Activated T-helper 17 cell treated with anti-CD3 and anti-CD28 coated beads, Interleukin-2, amount 50 U/mL, for 72 hours (primary cell): ENCODE measurements at places on chromosomes 3 and 15. TPM values are rescaled to one million over a fixed set of nuclear protein-coding genes. Genes with fewer than 3 reads are reported as not detected.

DNA sequence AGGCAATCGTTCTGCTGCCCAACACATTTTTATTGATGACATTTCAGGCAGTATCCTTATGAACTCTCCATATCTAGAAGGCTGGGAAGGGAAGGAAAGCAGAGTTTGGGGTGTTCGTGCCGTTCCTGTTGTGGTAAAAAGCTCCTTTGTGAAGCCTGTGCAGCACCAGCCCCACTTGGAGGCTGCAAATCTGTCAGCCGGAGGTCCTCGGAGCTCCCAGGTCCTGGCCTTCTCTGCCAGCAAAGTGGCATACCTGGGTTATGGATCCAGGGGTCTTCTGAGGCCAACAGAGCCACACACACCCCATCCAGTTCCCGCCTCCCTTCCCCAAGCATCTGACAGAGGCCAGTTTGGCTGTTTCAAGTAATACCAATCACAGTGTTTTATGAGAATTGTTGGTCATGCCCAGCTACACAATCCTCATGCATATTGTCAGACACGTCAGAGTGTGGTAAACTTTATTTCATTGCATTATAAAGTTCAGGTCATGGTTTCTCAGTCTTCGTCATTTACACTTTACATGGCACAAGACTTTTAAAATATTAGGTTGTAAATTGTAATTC lies 15.9 kb upstream of the USP3 start:
- ATAC-seq, result no peak

Gene GHSR
- not detected for total RNA-seq

DNA sequence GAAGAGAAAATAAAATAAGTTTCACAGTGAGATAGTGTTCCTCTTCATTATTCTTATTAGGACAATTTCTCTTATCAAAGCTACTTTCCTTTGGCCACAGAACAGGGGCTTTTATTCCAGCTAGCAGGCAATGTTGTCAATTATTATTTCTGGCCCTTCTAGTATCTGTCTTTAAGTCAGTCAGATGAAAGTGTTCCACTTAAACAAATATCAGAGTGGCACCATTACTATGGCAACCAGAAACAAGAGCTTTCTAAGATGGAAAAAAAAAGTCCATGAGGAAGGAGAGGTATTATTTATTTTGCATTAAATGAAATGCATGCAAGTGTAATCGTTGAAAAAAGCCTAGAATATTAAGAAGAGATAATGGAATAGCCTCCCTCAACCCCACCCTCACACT lies 426.4 kb downstream of the TUSC7 start:
- no peak for ATAC-seq

- ATAC-seq, result no peak
These were observed 2.3 kb downstream of the C3orf70 start for GRCh38 chr3:185150561-185150960.

- ATAC-seq, result no peak
These were observed 94.5 kb downstream of the CHCHD6 start for GRCh38 chr3:126798521-126798920.

DNA sequence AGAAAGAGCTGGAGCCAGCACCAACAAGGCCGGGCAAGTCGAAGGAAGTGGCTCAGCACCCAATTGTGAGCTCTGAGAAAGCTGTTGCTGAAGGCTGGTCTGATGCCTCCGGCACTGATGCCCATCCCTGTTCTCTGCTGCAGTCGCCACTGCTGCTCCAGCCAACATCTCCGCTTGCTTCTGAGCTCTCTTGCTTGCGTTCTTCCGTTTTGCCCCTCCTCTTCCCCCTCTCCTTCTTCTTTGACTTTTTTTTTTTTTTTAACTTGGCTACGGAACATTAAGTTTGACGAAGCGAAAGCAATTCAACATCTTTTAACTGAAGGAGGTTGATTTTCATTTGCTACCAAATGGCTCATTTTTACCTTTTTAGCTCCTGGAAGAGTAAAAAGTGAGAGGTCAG lies 442.9 kb downstream of the MCTP2 start:
- no peak for ATAC-seq

GRCh38 chr15:92937901-92938300 lies 37.8 kb downstream of the CHD2 start:
- no peak for ATAC-seq

Gene WDR49
- total RNA-seq, result 0.42 TPM

DNA sequence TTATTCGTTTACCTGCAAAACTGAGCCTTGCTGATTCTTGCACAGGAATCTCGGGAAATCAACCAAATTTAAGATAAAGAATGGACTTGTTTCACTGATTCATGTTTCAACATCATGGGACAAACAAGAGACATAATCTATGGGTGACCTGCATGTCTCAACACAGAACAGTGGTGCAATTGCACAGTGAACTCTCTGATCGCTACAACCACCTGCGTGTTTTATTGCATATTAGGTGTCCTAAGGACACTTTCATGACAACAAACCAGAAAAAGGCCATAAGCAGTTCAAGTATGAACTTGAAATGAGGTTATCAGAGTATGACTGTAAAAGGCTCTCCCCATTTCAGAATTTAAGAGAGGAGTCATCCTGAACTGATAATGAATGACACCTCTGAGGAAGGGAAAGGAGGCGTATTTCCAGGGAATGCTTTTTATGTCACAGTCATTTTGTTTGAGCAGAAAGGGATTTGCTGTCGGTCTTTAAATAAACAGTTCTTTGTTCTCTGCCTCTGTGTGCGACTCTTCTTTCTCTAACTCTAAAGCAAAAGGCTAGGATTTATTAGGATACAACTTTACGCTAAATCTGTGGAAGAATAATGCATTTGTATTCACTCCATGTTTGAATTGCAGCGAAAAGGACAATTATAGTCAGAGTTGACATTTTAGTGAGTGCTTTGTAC lies 167.2 kb downstream of the RBMS3 start:
- ATAC-seq, result no peak

DNA sequence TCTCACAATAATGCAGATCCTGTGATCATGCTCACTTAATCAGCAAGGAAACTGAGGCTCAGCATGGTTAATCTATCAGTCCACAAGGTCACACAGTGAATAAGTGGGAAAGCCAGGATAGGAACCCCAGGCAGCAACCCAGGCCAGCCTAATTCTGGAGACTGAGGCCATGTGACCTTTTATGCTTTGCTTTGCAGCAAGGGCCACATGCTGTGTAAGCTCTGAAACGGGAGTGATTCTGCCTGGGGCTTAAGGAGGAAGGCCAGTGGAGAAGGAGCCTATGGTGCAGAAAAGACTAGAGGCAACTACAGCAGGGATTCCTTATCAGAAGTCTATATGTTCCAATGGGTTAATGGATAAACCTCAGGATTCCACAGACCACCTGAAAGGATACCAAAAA lies 157.6 kb upstream of the PPP2R3A start:
- ATAC-seq, result no peak

- peak; percentile 74 for ATAC-seq
These were observed 7.1 kb downstream of the CPN2 start for GRCh38 chr3:194344012-194344411.

Gene ASTE1
- total RNA-seq, result 6.5 TPM

GRCh38 chr3:195187609-195188425 lies 83.1 kb downstream of the XXYLT1 start:
- no peak for ATAC-seq

DNA sequence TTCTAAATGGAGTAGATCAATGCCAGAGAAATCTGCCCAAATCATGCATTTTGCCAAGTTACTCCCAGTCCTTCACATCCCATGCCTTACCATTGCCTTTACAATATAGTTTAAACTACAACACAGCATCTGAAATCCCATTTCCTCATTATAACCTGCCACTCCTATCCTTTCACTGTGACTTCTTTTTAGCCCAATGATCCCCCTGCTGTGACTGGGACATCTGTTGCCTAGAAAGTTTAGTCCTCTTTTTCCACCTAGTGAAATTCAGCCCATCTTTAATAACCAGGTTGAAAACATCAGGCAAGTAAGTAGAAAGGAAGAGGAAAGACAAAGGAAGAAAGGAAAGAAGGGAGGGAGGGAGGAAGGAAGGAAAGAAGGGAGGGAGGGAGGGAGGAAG lies 627.9 kb upstream of the ZNF385D start:
- no peak for ATAC-seq

DNA sequence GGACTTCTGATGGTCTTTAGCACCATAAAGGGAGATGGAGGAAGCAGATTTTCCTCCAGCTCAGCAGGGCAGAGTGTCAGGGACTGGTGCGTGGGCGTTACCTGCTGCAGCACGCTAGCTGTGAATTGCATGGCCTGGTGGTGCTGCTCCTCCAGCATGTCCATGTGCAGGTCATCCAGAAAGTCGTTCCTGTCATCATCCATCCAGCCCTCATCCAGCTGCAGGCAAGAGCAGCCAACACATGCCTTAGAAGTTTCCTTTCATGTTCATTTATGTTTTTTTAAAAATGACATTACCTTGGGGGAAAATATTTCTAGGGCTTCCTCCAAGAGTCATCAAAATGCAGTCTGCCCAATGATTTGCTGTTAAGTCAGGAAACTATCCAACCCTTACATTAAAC lies 239.2 kb downstream of the PDZRN3 start:
- no peak for ATAC-seq

DNA sequence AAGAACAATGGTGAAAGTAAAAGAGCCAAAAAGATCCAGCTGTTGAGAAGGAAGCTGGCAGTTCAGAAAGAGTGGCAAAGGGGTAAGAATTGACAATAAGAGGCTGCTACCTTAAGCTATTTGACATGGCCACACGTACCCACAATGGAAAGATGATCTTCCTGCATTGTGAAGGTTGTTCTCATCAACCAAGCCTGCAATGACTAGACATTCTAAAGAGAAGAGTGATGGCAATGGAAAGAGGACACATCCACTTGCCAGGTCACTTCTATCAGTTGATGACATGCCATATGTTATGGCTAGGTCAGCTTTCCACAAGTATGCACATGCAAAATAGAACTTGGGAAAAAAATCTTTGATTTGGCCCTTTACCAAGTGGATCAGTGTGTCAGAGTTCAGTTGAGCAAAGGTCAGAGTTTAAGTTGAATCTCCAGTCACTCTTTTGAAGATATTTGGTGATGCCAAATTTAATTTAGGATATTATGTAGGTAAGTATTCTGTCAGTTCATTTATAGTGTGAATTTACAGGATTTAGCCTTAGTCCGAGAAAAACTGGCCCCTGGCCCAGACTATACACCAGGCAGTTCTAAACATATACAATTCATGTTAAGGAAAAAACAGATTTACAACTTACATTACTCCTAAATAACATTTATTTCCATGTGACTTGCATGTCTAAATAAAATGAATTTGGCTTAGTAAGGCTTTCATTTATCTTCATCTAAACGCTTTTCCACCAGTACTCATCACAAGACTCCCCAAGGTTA lies 104.9 kb upstream of the FLNB start:
- no peak for ATAC-seq

GRCh38 chr3:22236490-22237270 lies 485.7 kb upstream of the ZNF385D start:
- no peak for ATAC-seq

DNA sequence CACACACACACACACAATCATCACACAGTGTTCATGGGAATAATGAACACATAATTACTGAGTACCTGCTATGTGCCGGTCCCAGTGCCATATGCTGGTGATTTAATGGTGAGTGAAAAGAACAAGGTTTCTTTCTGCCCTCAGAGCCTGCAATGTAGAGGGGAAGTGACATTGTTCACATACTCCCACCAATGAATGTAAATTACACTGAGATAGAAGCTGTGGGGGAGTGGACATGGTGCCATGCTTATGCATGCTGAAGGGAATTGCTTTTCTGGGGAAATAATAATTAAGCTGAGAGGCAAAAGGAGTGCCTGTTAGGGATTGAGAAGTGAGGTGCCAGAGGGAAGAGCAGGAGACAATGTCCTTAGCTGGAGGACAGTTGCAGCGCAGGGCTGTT lies 175.1 kb downstream of the MFSD1 start:
- ATAC-seq, result no peak

Gene LRRC31
- not detected for total RNA-seq

DNA sequence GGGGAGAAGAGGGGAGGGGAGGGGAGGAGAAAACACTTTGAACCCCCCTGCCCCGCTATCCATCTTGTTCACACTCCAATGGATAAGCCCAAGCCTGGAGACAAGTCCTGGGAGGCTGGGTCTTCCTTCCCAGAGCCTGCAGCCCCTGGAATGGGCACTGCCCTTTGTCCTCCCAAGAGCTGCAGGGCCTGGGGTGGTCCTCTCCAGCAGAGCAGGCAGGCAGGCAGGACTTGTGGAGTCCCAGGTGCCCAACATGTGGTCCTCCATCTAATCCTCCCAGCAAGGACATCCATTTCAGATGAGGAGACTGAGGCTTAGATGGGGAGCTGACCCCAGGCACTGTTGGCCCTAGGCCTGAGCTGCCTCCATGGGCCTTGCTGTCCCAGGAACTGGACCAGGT lies 10.4 kb upstream of the MESP2 start:
- no peak for ATAC-seq

Gene MOBP
- total RNA-seq, result not detected
